ENCODE measurements at places on chromosomes 7 and 10.

DNA sequence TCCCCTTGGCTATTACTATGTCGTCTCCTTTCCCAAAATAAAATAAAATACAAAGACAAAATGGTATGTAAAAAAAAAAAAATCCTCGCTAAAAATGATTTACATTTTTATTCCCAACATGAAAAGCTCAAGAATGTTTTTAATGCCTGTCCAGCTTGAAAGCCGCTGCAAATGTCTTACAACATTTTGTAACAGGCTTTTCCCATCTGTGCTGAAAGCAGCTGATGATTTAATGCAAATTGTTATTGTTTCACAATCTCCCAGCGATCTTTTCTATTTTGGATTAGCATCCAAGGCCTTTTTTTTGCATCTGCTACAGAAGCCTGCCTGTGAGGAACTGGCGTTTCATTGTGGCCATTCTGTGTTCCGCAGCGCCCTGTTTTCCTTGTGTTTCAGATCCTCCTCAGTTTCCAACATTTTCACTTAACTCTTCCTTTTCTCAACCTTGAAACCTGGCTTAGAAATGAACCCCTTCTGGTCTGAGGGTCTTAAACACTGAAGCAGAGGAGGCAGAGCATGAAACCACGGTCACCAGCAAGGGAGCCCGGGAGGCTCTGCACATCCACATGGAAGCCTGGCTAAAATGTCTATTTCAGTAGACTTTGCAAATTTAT is 712.1 kb downstream of the PARD3 start:
- DNase-seq = peak; percentile 15

GRCh38 chr7:30335763-30336487 is 51.5 kb downstream of the ZNRF2 start:
- DNase-seq = no peak

DNA sequence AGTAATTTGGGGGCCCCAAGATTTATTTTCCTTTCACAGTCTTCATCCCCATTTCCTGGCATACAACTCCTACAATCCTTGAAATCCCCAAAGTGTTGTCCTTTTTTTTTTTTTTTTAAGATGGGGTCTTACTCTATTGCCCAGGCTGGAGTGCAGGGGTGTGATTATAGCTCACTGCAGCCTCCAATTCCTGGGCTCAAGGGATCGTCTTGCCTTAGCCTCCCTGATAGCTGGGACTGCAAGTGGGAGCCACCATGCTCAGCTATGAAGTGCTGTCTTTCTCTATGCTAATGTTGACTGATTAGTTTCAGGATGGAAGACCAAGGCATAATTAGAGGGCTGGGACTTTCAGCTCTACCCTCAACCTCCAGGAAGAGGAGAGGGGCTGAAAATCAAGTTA is 41.9 kb upstream of the KAT6B start:
- DNase-seq = no peak

DNA sequence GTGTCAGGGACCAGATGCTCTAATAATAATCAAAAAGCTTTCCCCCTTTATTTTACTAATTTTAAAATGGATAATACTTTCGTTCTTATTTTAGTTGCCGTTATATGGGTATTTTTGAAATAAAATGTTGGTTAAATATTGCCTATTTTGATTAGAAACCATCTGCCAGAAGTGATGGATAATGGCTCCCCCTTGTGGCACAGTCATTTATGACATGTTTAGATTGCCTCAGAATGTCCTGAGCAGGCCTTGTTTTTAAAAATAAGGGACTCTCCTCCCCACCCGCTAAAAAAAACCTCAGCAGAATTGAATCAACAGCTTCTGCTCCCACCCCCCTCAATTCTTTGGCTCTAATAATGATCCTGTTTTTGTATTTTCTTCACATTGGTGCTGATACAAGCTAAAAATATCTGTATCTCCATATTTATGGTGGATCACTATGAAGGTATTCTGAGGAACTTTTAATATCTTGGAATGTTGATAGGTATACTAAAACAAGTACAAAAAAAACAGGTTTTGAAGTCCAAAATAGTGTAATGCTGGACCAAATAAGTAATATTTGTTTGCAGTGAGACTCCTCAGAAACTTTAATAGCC is 38.8 kb downstream of the TMEM60 start:
- DNase-seq = peak; percentile 22

DNA sequence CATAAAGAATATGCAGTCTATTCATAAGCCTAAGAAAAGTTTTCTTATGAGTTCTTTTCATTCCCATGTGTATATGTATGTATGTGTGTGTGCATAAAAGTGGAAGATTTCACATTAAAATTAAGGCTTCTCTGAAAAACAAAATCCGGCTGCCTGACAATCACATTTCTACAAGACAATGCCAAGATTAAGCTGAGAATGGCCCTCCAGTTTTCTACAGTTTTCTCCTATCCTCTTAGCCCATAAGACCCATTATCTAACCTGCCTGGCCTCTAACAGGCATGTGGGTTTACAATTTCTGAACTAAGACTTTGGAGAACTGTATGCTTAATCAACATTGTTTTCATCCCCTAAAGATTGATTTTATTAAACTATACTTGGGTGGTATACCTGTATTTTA is 446.0 kb upstream of the SEMA3A start:
- DNase-seq = no peak

DNA sequence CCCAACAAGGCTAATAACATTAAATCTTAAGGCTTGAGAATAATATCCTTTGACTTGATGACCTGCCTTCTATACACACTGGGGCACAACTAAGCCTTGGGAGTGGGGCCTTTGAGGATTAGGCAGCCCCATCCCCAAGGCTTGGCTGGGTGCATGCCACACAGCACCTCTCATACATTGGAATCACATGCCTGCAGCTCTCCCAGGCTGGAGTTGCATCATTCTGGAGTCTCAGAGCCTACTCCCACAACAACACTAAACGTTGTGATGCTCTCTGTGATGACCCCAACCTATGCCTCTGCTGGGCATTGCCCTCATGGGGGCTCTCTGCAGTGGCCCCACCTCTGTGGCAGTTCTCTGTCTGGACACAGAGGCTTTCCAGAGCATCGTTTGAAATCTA is 31.9 kb upstream of the SGCE start:
- DNase-seq = no peak

GRCh38 chr7:104962781-104963180 is 51.2 kb upstream of the KMT2E start:
- DNase-seq = no peak

- no peak for DNase-seq
Observed at GRCh38 chr10:101829561-101830315, 11.5 kb upstream of the OGA start.

DNA sequence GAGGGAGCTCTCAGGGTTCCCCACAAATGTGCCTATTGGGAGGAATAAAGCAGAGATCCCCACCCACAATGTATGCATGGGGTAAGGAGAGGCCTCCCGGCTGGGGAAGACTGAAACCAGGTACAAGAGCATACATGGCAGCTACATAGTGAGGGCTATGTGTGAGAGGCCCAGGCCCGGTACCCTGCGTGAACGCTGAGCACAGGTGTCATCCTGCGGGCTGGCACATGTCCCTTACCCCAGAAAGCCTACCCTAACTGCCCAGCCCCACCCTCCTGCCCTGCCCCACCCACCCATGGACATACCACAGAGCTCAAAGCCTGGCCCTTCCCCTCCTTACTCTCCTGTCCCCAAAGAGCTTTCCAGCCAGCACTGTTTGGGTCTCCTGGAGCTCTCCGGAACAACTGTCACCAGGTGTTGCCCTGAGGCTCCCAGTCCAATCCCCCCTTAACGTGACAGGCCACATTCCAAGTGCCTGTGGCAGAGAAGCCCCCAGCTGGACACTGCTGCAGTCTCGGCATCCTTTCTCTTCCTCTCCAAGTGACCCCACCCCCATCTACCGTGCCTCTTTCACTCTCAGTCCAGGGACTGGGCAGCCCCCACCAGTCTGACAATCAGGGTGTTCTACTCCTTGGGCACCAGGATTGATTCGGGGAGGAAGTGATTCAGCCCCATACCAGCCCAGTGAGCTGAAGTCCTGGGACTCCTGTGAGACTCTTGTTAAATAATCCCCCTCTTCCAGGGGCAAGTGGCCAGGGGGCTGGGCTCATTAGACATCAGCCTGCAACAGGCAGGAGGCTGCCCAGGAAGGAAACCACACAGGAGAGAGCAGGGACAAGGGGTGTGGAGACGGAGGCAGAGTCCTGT is 19.6 kb downstream of the GRID1 start:
- no peak for DNase-seq

DNA sequence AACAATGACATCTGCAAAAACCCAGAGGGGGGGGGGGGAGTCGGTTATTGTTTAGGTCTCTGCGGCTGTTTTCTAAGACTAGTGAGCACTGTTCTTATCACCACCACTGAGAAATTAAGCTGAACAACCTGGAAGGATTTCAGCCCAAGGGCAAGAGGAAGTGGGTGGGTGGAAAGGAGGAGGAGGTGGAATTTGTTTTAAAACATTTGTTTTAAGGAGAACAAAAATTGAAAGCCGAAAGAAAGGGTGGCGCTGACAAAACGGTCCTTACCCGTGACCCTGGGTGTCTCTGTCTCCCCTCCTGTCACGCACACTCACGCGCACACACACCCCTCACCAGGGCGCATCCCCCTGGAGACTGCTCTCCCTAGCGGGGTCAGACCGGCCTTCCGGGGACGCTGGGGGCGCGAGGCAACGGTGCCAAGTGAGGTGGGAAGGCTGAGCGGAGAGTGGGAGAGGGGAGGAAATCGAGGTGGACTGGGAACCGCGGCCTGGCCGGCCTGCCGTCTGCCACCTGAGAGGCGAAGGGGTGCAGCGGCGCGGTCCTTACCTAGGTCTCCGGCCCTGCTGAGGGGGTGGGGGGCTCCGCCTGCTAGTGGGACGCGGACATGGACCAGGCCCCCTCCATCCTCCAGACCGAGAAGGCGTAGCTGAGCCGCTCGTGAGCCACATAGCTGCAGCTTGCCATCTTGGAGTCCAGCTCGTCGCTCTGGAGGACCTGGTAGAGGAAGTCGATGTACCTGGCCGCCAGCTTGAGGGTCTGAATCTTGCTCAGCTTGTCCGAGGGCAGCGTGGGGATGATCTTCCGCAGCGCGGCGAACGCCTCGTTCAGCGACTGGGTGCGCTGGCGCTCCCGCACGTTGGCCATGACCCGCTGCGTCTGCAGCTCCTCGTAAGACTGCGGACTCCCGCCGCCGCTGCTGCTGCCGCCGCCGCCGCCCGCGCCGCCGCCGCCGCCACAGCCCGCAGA is 1.0 kb downstream of the TWIST1 start:
- DNase-seq = no peak

- DNase-seq = no peak
Observed at GRCh38 chr7:136173874-136174273, 196.7 kb upstream of the MTPN start.

DNA sequence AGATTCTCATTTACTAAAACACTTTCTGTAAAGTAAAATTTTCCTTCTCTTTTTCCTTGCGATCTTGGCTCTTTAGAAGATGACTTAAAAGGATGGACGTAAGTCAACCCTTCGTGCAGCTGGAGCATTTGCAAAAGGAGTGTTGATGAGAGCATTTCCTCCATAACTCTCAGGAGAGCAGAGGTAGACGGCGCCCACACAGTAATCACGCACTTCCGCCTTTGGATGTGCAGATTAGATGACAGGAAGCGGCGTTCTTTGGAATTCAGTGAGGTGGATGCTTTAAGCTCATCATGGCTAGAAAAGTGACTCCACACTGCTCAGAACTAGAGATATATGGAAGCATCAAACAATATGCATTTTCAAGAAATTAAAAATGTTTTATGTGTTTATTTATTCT is 43.0 kb upstream of the NPS start:
- DNase-seq = no peak

DNA sequence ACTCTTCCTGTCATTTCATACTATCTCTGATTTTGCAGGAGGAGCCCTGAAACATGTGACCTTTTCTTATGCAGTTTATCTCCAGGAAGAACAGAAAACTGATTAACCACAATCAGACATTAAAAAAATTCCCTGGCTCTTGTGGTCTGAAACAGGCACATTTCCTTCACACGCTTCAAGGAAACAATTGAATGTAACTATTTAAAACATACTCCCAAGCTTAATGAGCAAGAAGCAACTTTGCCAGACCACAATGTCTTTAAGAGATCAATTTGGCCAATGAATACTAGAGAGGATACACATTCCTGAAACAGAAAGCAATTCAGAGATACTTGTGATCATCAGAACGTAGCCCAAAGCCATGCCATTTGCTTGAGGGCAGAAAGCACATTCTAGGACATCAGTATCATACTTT is 65.8 kb downstream of the PIP4K2A start:
- no peak for DNase-seq

- no peak for DNase-seq
Observed at GRCh38 chr10:71604324-71605018, 115.1 kb downstream of the C10orf105 start.

DNA sequence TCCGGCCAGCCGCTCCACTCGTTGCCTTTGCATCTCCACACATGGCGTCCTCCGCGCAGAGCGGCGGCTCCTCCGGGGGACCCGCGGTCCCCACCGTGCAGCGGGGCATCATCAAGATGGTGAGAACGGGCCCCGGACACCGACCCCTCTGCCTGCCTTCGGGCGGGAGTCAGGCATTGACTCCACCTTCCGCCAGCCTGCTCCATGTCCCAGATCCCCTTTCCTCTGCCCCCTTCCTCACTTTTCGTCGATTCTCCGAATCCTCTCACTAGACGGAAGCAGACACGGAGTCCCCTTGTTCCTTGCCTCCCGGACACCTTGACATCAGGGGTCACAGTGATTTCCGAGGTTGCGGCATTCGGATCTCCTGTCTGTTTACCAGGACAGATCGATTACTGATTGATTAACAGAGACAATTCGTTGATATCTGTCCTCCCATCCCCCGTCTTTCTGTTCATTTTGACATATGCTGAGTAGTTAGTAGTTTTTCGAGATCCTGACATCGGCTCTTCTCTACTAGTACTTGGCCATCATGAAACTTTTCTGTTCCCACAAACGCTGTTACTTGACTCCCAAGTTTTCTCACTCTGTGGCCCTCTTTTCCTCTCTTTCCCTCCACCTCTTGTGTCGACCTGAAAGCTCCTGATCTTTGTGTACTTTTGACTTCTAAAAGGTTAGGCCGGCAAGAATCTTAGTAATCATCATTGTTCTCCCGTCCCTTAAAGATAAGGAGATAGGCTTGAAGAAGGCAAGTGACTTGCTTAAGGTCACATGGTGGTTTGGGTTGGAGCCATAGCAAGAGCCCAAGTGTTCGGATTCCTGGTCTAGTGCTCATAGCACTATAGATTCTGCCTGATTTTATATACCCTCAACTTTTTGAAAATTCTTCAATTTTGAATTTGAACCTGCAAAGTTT is 597 bp downstream of the SND1 start:
- no peak for DNase-seq

- DNase-seq = no peak
Observed at GRCh38 chr7:43296306-43296705, 183.9 kb downstream of the HECW1 start.

DNA sequence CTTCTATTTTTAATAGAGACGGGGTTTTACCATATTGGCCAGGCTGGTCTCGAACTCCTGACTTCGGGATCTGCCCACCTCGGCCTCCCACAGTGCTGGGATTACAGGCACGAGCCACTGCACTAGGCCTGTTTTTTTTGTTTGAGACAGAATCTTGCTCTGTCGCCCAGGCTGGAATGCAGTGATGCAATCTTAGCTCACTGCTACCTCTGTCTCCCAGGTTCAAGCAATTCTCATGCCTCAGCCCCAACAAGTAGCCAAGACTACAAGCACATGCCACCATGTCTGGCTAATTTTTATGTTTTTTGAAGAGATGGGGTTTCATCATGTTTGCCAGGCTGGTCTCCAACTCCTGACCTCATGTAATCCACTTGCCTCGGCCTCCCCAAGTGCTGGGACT is 73.7 kb downstream of the TYW1B start:
- DNase-seq = no peak

Measured in hippocampal formation (tissue), 2 donors.